Stimulated activated CD8-positive, alpha-beta memory T cell treated with anti-CD3 and anti-CD28 coated beads, Interleukin-15, amount 100 ng/mL, for 48 hours (primary cell): ENCODE measurements at places on chromosomes 4 and X.
A peak's percentile ranks its signal among the peaks of the same experiment; 100 is the strongest.

GRCh38 chrX:118497180-118497818, 1.7 kb downstream of the DOCK11 start:
- no peak for DNase-seq

- no peak for DNase-seq
Observed at GRCh38 chr4:86026720-86027119, 333.1 kb downstream of the MAPK10 start.

DNA sequence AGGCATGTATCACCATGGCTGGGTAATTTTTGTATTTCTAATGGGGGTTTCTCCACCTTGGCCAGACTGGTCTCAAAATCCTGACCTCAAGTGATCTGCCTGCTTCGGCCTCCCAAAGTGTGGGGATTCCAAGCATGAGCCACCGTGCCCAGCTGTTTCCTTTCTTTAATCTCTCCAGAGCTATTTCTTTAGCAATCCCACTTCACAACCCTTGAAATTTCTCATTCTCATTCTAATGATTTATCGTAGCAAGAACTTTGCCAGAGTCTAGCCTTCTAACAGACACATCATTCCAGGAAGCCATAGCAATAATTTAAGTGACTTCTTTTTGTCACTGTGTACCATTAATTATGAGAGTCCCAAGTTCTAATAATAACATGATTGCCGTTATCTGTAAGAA, 68.6 kb downstream of the RXFP1 start:
- no peak for DNase-seq

GRCh38 chr4:110970642-110971041, 347.8 kb upstream of the PITX2 start:
- DNase-seq = no peak

DNA sequence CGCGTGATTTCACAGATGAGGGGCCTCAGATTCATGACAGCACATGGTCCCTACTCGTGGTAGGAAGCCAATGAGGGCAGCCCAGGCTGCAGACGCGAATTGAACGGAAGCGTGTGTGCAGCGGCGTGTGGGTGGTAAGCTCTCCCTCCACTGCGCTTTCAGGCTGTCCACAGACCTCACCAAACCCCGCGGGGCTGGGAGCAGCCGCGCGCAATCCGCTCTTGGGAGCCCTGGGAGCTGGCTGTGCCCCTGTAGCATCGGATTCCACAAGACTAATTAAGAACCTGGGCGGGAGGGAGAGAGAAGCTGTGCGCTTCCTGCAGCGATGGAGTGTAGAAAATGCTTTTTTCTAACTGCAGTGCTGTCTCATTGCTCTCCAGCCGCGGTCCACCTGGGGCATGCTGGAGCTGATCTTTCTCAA, 134.9 kb downstream of the STOX2 start:
- peak; percentile 17 for DNase-seq

- DNase-seq = no peak
Observed at GRCh38 chr4:79083406-79084010, 144.3 kb upstream of the PAQR3 start.

GRCh38 chr4:176920694-176921093, 128.0 kb upstream of the VEGFC start:
- DNase-seq = no peak

DNA sequence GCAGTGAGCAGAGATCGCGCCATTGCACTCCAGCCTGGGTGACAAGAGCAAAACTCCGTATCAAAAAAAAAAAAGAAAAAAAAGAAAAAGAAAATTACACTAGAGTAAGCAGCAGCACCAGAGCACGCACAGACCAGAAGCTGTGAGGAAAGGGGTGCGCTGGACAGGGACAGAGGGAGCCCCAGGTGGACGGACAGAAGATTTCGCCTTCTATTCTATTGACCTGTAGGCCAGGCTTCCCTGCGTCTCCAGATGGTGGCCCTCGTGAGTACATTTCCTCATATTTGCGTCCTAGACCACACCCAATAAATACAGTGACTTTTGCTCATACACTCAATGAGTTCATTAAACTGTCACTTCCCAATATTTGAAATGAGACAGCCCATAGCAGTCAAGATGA, 19.1 kb downstream of the MTNR1A start:
- no peak for DNase-seq

DNA sequence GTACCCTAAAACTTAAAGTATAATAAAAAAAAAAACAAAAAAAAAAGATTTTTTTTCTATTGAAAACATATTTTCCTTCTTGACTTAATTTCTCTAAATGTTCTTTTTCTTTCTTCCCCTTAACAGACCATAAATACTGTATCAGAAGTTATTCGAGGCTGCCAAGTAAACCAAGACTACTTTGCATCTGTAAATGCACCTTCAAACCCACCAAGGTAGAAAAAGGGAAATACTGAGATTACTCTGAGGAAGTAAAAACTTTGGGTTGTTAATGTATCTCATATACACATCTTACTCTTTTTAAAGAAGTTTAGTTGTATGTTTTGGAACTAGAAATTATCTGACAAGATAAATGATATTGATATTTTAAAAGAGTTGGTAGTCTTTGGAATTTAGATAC, 65.6 kb downstream of the USO1 start:
- no peak for DNase-seq

- DNase-seq = no peak
Observed at GRCh38 chr4:139689093-139689722, 23.6 kb downstream of the MGST2 start.

DNA sequence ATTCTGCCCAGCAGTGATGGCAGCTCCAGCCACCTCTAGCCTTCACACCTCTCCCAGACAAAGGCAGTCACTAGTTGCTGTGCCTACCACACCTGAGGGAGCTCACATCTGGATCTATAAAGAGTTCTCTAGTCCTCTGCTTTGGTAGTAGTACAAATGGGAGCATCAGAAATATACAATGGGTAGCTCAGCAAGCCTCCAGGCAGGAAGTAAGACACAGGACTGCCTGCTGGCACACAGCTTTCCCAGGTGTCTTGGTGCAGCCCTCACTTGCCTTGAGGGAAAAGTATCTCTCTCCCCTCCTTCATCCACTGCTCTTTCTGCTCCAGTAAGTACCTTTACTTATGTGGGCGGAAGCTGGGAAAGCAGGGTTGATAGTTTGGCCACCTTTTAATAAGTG, 212.9 kb upstream of the SLC7A11 start:
- DNase-seq = no peak

GRCh38 chr4:156894234-156894633, 77.4 kb downstream of the PDGFC start:
- no peak for DNase-seq

- DNase-seq = no peak
Observed at GRCh38 chr4:2743518-2744445, 12.4 kb downstream of the TNIP2 start.

DNA sequence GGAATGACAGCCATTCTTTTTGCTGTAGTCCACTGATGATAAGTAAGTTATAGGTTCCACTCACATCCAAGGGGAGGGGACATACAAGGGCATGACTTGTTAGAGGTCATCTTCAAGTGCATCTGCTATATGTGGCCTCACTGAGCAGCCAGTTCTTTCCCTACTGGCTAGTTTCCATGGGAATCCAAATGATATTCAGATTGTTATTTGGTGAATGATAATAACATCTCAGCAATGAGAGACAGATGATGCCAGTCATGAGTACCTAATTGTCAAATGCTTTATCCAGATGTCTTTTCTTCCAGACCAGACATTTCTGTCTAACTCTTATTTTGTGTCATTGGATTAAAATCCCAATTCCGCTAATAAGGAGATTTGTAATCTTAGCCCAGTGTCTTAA, 460.4 kb upstream of the BOD1L1 start:
- no peak for DNase-seq

DNA sequence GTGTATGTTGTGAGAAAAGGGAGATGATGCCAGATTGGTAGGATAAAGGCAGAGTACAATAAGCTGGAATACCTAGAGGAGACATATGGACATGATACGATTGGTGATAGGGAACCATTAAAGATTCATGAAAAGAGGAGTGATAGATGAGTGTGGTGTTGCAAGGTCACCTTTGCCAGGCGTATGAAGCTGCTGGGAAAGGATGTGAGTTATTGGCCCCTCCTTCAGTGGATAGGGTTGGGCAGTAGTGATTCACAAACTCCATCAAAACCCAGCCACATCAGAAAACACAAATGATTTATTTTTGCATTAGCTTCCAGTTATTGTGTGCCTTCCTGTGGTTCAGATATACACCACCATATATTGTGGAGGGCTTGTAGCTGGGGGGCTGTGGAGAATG, 34.3 kb downstream of the TMEM164 start:
- DNase-seq = no peak

DNA sequence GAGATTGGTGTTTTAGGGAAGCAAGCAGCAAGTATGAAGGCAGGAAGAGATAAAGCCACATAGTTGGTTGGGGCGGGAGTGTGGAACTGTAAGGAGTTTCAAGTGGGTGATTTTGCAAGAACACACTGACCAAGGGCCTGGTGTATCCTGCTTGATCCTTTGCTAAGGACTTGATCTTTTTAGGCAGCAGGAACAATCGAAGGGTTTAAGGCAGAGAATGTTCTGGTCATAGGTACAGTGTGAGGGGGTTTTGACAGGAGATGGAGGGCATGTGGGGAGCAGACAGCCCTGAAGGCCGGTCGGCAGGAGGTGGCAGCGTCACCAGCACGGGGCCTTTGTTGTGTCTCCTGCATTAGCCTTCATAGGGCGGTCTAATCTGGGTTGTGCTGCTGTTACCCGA, 54.7 kb downstream of the FAM193A start:
- no peak for DNase-seq

DNA sequence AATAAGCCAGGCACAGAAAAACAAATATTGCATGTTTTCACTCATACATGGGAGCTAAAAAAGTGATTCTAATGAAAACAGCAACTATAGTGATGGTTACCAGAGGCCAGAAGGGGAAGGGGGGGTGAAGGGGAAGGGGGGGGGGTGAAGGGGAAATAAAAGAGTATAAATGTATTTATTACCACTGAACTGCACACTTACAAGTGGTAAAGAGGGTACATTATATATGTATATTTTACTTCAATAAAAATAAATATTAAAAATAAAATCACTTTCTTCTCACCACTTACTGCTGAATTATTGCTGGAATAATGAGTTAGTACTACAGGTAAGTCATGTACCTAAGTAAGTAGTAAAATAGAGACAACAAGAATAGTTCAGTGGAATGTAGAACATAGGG, 2.1 kb upstream of the VCX3B start:
- no peak for DNase-seq

DNA sequence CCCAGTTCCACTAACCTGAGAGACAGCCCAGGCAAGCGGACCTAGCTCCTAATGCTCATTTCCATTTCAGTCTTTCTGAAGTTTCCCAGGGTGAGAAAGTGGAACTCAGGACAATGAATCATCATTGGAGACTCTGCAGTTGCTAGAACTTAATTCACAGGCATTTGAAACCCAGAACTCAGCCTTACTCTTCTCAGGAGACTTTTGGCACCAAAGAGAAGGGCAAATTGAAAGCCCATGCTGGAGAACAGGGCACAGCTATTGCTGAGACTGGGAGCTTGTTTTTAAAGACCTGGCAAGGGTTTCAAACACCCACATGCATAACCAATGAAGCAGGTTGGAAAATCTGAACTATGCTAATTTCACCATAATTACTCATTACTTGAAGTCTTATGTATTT, 36.0 kb downstream of the BST1 start:
- DNase-seq = no peak

- DNase-seq = no peak
Observed at GRCh38 chr4:17094159-17094875, 195.9 kb upstream of the LDB2 start.

DNA sequence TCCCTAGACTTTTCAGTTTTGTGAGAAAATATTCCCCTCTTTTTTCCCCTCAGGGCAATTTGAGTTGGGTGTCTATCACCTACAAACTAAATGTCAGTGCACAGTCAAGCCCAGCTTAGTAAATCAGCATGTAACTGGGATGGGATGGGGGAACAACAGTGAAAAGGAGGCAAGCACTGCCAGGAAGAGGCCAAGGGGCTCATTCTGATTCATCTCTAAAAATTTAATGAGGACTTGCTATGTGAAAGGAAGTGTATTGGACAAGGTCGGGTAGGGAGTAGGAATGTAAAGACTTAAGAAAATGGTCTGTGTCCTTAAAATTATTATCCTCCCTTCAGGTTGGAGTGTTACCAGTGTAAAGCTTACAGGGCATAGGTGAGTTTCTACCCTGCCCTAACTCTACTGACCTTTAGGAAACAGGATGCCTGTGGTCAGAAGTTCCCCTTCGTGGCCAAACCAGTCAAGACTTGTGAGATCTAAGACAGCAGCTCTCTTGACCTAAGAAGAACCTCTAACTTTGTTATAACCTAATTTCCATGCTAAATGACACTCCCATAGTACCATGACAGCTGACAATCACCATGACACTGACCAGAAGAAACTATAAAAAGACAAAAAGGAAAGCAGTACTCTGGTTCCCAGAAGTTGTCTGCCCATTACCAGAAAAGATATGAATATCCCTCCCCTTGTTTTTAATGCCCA, 194.4 kb upstream of the LDB2 start:
- no peak for DNase-seq

- DNase-seq = no peak
Observed at GRCh38 chrX:97308171-97308570, 424.5 kb downstream of the RPA4 start.

DNA sequence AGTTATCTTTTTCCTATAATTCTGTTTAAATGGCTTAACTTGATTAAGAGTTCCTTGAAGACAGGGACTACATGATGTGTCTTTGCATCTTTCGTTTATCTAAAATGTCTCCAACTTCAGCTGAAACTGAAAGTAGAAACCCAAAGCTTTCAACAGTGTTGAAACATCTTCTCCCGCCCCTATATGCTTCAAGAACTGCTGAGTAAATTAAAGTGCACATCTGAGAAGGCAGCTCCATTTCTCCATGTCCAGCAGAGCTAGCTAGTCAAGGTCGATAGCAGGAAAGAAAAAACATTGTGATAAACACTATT, 185.7 kb upstream of the TBL1X start:
- no peak for DNase-seq

- no peak for DNase-seq
Observed at GRCh38 chr4:139153411-139154133, 23.4 kb downstream of the ELF2 start.

DNA sequence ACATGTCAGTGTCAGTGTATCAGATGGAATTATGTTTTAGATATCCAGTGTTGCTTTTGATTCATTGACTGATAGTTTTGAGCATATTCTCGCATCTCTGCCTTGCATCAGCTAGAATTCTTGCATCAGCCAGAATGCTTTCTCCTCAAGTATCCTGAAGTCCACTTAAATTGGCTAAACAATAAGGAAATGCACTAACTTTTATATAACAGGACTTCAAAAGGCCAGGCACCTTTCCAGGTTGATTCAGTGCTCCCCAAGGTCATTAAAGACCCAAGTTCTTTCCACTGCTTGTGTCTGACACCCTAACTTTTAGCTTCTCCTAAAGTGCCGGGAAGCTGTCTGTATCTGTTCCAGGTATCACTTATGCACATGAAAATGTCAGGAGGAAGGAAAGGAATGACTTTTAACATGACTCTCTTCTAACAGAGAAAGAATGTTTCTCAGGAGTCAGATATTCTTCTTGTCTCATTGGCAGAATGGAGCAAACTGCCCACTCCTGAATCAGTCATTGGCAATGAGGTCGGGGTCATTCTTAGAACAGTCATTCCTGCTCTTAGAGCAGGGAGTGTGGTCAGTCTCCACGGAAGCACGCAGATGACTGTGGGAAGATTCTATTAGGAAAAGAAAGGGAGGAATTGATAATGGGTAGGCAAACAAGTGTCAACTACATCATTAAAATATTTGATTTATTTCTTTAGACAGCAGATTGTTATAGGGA, 92.9 kb upstream of the TLL1 start:
- DNase-seq = no peak

GRCh38 chr4:15035159-15035558, 32.9 kb downstream of the CPEB2 start:
- DNase-seq = no peak

- DNase-seq = no peak
Observed at GRCh38 chr4:71855944-71856343, 72.1 kb upstream of the GC start.
